MCF 10A (cell line): ENCODE measurements at places on chromosomes 6 and 20. TPM values are rescaled to one million over a fixed set of nuclear protein-coding genes. Genes with fewer than 3 reads are reported as not detected.

The LRRC73 gene
- 0.37 and 1.2 TPM in 2 replicates for total RNA-seq

DNA sequence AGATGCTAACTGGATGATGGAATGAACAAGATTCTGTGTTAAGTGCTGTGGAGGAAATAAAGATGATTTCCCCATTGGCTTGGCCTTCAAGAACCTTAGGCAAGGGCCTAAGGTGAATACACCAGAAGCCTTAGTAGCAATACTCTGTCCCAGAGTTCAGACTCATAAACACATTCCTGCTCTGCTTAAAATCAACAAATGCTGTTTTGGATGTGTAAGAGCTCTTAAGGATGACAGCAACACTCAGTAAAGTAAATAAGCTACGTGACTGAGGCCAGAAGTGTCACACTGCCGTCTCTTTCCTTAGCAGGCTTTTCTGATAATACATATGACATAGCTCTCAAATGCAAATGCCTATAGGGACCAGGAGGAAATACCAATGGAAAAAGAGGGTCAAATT, 90.6 kb downstream of the EYA2 start:
- peaks cover 5% of the 10 kb centered on the region for H3K36me3 ChIP-seq
- H3K4me3 ChIP-seq, result no peak overlapping the region
- no peak for DNase-seq
- H3K27ac ChIP-seq, result no peak overlapping the region

DNA sequence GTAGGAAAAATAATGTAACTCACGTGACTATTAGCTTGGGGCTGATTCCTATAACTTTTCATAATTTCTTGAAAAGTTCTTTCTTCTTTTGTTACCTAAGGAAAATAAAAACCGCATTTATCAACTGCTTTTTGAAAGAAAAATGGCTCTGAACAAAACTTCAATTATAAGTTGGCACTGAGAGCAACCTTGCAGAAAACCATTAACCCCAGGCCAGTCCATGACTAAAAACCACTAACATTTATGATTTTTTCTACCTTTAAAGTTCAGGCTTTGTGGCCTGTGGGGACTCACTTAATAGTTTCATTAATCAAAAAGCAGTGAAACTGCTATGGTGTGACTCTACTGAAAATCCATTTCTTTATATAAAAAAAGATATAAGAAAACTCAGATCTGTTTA, 69.1 kb upstream of the SAMHD1 start:
- H3K4me3 ChIP-seq, result no peak overlapping the region
- peaks cover 45% of the 10 kb centered on the region for H3K36me3 ChIP-seq
- DNase-seq, result no peak
- no peak overlapping the region for H3K27ac ChIP-seq

The KCNK5 gene
- total RNA-seq, result 1.3 and 2.6 TPM in 2 replicates

DNA sequence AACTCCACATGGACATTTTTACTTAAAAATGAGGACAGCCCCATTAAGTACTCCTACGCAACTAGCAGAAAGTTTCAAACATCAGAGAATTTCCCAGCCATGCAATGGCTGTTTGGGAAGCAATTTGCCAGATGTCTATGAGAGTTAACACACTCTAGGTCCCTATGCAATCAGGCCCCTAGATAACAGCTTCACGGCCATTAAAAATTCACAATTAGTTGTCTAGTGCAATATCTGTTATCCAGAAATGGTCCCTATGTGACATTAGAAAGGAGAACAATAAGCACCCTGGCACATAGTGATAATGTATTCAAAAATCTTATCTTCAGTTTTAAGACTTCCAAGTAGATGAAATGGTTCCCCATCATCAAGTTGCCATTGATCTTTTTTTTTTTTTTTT, 174.3 kb upstream of the NRSN1 start:
- H3K4me3 ChIP-seq, result no peak overlapping the region
- no peaks in the 10 kb centered on the region for H3K27me3 ChIP-seq
- H3K36me3 ChIP-seq, result no peaks in the 10 kb centered on the region
- no peaks in the 10 kb centered on the region for H3K4me1 ChIP-seq

The HLA-DQA1 gene
- not detected in 2 replicates for total RNA-seq

DNA sequence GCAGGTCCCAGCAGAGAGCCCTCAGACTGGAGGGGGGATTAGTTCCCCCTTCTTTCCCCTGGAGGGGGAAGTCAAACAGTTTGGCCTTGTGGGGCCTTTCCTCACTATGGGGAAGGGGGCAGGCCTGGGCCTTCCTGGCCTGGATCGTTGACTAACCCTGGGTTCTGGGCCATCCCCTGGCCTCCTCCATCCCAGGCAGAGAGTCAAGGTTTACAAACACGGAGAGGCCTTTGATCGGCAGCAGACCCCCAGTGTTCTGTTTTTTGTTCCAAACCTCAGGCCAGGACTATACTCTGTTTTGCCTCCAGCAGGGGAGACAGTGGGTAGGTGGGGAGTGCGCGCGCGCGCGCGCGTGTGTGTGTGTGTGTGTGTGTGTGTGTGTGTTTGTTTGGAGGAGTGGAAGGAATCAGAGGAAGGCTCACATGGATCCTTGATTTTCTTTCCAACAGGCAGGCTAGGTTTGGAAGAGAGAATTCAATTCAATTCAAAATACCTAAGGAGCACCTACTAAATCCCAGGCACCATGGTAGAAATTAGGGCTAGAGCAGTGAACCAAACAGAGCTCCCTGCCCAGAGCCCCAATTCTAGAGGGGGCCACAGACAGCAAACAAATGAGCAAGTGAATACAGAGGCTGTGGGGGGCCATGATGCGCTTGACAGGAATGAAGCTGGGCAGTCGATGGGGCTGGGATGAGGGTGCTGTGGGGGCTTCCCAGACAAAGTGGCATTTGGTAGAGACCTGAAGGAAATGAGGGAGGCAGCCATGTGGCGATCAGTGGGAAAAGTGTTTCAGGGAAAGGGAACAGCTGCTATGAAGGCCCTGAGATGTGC, 14.8 kb downstream of the TP53RK start:
- H3K4me1 ChIP-seq, result no peaks in the 10 kb centered on the region
- H3K4me3 ChIP-seq, result no peak overlapping the region
- no peaks in the 10 kb centered on the region for H3K36me3 ChIP-seq
- DNase-seq, result no peak

GRCh38 chr20:61829526-61829925, 236.2 kb downstream of the TAF4 start:
- H3K27me3 ChIP-seq, result no peaks in the 10 kb centered on the region
- H3K27ac ChIP-seq, result no peak overlapping the region
- H3K4me1 ChIP-seq, result no peaks in the 10 kb centered on the region
- DNase-seq, result no peak
- H3K4me3 ChIP-seq, result no peak overlapping the region
- H3K36me3 ChIP-seq, result no peaks in the 10 kb centered on the region

The C6orf52 gene
- total RNA-seq, result 5.0 and 6.5 TPM in 2 replicates

- no peaks in the 10 kb centered on the region for H3K27me3 ChIP-seq
- H3K4me1 ChIP-seq, result no peaks in the 10 kb centered on the region
- no peak overlapping the region for H3K27ac ChIP-seq
Observed at GRCh38 chr6:152225241-152225934, 411.8 kb downstream of the SYNE1 start.
